ENCODE measurements at places on chromosomes 13 and 19. TPM values are rescaled to one million over a fixed set of nuclear protein-coding genes. Genes with fewer than 3 reads are reported as not detected.

ZFR2 gene
- total RNA-seq = not detected

DNA sequence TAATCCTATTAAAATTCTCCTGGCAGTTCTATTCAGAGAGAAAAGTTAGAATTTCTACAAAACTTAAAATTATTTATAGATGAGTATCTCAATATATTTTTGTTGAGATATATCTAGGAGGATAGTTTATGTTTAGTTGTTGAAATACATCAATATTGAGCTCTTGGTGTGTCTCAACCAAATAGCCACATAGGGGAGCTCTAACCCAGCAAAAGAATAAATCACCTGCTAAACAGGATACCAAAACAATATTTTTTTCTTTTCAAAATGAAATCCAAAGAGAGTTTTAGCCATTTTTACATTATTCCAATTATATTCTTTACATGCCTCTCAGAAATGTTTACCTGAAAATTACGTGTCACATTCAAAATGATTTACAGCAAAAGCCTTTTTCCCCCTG lies 954.7 kb downstream of the SLITRK6 start:
- DNase-seq = peak; percentile 26

FXYD1 gene
- total RNA-seq = 4.5 TPM

CD22 gene
- 1.2 TPM for total RNA-seq

PGLYRP2 gene
- not detected for total RNA-seq
